ENCODE measurements at places on chromosomes 16 and 17.

DNA sequence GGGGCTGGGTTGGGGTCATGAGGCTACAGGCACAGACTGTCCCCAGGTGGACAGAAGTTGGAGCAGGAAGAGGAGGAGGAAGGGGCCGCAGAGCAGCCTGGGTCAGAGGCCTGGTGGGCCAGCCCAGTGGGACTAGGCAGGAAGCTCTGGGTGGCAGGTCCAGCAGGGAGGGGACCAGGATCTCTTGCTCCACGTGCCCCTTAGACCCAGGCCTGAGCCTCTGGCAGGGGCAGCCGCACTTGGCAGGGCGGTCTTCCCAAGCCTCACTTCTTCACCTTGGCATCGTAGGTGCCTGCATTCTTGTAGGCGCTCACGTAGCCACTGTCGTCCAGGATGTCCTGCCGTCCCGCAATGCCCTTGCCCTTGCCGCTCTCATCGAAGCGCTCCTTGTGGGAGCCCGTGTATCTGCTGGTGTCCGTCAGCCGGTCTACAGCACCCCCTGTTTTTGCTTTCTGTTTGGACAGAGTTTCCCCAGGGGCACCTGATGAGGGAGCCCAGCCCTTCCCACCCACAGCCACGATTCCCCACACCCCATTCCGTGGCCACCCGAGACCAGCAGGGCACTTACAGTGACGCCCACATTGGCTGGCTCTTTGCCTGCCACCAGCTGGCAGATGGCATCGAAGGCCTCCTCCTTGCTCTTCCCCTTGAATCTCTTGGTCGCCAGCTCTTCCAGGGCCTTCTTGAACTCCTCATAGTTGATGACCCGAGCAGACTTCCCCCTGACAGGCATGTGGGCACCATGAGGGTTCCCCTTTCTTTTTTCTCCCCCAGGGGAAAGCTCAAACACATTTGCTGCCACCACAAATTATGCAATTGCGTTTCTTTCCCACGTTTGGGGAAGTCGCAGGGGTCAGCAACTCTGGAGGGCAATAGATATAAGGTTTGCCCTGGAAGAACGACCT lies 3.1 kb downstream of the TPPP3 start:
- no peak for DNase-seq

DNA sequence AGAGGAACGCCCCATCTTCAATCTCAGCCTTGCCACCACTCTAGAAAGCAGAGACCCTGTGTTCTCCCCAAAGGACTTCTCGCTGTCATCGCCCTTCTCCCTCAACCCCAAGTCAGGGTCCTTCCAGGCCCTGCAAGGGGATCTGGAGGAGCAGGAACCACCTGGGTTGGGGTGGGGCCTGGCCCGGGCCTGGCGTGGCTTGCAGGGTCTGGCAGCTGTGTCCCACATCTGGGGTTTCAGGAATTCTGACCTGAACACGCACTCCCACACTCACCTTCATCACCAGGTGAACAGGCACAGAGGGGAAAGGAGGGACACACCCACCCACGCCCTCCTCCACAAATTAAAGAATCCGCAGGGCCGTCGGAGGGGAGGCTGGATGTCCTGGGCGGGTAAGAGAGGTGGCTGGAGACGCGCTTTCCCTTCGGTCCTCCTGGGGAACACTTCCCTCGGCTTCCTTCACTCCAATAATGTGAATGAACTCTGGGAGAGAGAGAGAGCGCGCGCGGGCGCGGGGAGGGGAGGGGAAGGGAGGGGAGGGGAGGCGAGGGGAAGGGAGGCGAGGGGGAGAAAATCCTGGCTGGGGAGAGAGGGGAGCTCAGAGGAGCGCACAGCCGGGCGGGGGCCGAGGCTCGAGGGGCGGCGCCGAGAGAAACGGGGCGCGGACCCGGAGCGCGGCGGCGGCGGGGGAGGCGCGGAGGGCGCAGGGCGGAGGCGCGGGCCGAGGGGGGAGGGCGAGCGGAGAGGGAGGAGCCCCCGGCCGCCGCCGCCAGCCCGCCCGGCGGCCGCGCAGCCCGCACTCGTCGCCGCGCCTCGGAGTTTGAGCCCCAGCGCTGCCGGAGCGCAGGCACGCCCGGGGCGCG lies at the start of gene CACNG4:
Gene CACNG4 (plus strand): TSS at position 799 of the 863 bp plus-strand sequence. CDS start 205 bp downstream, outside the sequence.
- DNase-seq = no peak

- DNase-seq = no peak
These were observed 10.9 kb upstream of the AMFR start for GRCh38 chr16:56436258-56436657.

DNA sequence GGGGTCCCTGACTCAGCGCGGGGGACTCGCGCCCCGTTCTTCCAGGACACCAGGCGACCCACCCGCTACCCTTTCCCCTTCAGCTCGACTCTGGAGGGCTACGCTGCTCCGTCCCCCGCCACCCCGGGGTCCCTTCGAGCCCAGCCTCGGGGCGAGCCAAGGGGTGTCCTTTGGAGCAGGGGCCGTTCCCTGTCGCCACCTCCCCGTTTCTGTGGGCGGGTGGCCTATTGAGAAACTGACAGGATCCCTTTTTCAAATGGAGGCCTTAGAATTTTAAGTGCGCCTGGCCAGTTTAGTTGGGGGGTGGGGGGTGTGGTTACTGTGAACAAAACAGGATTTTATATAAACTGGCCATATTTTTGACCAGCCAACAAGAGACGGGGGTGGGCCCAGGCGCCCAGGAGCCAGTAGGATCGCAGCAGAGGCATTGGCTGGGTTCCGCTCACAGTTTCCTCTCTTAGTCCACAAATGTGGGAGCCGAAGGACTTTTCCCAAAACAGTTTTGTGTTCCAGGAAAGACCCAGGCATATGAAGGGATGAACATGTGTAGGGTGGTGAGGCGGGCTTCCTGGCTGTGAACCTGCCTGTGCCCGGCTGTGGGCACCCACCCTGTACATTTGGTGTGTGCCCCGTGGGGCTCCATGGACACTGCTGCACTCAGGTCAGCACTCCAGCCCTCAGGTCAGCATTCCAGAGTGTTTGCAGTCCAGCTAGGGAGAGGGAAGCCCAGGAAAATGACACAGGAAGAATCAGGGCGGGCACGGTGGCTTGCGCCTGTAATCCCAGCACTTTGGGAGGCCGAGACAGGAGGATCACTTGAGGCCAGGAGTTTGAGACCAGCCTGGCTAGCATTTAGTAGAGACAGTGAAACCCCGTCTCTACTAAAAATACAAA lies 722 bp upstream of the TIMP2 start:
- DNase-seq = no peak

GRCh38 chr17:1755252-1755826 lies 6.5 kb upstream of the SERPINF1 start:
- no peak for DNase-seq

GRCh38 chr17:29036584-29036983 lies 6.4 kb upstream of the PIPOX start:
- no peak for DNase-seq

DNA sequence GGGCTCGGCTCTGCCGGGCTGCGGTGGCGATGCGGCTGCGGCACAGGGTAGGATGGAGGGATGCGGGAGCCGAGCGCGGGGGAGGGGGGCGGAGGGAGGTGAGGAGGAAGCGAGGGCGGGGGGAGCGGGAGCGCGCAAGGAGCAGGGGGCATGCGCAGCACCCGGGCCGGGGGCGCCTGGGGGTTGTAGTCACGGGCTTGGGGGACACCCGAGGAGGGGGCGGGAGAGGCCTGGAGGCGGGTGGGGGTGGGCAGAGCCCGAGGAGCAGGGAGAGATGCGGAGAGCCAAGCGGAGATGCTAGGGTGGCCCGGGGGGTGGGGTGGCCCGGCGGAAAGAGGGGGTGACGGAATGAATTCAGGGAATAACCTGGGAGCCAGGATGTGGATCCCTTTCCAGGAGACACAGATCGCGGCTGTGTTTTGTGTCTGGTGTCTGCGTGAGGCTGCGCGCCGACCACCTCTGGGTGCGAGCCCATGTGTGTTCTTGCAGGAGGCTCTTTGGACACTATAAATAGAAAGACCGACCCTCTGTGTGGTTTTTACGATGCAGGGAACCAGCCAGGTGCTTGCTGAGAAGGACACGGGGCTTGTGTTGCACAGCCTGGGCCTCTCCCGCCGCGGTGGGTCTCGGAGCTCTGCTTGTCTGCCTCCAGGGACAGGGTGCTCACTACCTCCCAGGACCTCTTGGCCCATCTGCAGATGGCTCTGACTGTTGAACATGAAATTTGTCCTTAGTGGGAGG lies at the start of gene STX1B:
Gene STX1B (minus strand): TSS at position 54 of the 741 bp plus-strand sequence. CDS start 242 bp downstream, outside the sequence.
- no peak for DNase-seq

DNA sequence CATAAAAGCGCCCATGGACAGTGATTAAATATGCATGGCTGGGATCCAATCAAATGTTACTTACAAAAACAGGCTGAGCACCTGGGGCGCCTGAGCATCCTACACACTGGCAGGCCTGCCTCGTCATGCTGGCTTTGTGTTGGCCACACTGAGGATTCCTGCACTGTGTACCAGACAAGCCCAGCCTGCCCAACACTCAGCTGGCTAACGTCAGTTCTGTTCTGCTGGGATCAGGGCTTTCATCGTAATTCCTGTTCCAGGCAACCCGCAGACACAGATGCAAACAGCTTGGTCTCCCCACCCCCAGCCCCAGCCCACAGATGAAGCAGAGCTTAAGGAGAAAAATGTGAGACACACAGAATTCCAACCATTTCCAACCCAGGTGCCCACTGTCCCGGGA lies 30.7 kb downstream of the PIMREG start:
- no peak for DNase-seq

DNA sequence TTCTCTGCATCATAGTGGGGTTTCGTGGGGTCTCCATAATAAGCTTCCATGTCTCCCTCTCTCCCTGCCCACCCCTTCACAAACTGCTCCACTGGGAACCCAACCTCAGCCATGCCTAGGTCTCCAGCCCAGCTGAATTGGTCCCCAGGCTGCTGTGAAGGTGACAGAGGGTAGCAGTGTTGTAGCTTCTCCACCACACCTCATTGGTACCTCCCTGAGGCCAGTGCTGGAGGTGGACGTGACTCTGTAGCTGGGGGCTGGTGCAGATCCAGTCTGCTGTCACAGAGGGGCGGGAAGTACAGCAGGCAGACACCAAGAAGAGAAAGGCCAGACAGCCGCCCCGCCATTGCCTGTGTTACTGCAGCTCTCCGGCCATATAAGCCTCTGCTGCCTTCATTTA lies 82.1 kb downstream of the OR1D5 start:
- no peak for DNase-seq

DNA sequence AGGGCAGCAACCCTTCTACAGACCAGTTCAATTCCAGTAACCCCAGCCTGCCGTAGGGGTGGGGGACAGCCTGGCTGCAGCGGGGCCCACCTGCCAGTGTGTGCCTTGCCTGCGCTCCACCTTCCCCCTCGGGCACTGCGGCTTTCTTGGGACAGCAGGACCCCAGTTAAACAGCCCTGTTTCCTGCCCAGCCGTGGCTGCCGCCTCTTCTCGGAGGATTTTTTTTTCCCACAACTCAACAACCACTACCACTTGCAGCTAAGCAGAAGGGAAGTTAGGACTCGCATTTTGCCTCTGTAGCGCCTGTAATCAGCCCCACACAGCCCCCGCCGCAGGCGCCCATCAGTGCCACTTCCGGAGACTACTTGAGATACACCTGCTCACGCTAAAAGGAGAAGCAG lies 76.1 kb downstream of the RAI1 start:
- DNase-seq = no peak

DNA sequence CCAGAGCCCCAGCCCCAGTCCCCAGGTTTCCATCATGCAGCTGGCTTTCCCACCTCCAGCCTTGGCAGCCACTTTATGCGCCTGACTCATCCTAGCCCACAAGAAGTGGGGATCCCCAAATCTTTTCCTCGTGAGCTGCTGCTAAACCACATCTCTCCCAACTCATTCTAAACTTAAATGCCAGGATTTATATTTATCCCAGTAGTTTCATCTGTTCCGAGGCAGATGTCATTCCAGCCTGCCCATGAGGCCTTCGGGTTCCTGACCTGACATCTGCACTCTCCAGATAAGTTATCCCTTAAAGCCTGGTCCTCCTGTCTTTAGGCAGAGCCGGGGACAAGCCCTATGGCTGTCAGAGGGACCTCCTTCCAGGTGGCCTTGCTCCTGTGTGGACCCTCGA lies 16.6 kb downstream of the PLXDC1 start:
- DNase-seq = no peak

- no peak for DNase-seq
These were observed 6.5 kb downstream of the IRX5 start for GRCh38 chr16:54936979-54937670.

DNA sequence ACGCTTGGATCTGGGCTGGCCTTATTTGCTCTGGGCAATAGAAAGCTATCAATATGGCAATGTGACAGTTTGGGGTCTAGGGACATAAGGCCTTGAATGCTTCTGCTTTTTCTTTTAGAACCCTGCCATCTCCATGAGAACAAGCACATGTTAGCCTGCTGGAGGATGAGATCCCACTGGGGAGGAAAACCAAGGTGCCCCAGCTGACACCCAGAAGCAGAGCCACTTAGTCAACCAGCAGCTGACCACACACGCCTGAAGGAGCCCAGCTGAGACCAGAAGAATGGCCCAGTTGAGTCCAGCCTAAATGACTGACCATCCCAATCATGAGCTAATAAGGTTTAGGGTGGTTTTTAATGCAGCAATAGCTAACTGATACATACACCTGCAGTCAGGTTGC lies 171.2 kb downstream of the AHSP start:
- DNase-seq = no peak

DNA sequence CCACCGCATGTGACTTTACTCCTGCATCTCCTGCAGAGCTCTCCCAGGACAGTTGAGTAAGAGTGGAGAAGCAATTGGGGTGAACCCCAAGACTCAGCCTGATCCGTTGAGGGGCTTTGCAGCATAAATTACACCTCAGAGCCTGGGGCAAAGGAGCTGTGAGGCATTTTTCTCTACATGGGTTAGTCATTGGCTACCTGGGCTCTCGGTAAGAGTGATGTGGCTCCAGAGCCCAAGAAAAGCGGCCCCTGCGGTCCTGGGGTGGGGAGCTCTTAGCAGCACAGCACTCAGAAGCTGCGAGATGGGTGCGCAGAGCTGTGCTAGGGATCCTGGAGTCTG lies 40.4 kb upstream of the C16orf78 start:
- DNase-seq = no peak

GRCh38 chr16:67641779-67642708 lies 2.9 kb upstream of the CARMIL2 start:
- no peak for DNase-seq

- no peak for DNase-seq
These were observed 736.5 kb downstream of the KCNJ2 start for GRCh38 chr17:70905796-70906195.

DNA sequence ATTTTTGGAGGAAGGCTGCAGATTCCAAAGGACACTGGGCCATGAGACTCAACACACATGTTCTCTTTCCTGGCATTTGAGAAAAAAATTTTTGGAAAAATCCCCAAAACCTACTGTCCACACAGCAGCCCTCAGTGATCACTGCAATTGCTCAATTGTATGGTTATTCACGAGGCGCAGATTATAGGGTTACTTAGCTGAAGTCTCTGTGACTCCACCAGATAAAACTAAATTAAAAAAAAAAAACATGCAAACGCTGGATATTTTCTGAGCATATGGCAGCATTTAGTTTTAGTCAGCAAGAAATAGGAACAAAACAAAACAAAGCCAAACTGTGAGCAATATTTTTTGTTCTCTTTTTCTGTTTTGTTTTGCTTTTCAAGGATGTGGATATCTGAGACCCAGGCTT lies 83.8 kb upstream of the FAM20A start:
- no peak for DNase-seq

- peak; percentile 85 for DNase-seq
These were observed 79.8 kb upstream of the TBC1D3K start for GRCh38 chr17:37844158-37844976.

- DNase-seq = no peak
These were observed 39.7 kb downstream of the TBCD start for GRCh38 chr17:82791532-82791931.
